ENCODE measurements at places on chromosomes 3 and 15.
A peak's percentile ranks its signal among the peaks of the same experiment; 100 is the strongest.

DNA sequence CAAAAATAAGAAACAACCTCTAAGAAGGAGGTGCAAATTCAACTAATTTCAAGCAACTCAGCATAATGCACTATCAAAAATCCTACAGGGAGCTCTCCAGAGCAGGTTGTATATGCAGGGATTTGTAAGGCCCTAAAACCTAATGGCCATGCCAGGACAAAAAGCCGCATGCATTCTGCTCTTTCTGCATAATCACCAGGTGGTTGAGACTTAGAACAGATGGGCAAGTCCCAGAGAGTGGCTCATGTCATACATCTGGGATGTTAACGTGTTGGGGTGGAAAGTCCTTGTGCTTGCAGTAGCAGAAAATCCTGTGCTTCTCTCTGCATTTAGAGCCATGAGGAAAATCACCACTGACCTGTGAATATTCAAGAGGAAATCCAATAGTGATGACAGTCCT is 1002.9 kb downstream of the AGBL1 start:
- no peak for DNase-seq

GRCh38 chr15:70047386-70048197 is 50.1 kb downstream of the TLE3 start:
- no peak for DNase-seq

- DNase-seq: no peak
Measured at GRCh38 chr3:95399585-95399984, 1336.7 kb downstream of the NSUN3 start.

DNA sequence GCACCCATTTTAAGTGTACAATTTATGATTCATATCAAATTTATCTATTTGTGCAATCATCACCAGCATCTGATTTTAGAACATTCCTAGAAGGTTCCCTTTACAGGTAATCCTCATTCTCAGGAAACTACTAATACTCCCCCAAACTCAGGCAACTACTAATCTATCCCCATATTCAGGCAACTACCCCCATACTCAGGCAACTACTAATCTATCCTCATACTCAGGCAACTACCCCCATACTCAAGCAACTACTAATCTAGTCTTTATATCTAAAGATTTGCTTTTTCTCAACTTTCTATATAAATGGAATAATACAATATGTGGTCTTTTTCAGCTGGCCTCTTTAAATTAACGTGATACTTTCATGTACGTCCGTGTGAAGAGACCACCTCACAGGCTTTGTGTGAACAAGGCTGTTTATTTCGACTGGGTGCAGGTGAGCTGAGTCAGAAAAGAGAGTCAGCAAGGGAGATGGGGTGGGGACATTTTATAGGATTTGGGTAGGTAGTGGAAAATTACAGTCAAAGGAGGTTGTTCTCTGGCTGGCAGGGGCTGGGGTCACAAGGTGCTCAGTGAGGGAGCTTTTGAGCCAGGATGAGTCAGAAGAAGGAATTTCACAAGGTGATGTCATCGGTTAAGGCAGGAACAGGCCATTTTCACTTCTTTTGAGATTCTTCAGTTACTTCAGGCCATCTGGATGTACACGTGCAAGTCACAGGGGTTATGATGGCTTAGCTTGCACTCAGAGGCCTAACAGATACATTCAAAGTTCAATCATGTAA is 1444.5 kb upstream of the CADM2 start:
- DNase-seq: no peak

DNA sequence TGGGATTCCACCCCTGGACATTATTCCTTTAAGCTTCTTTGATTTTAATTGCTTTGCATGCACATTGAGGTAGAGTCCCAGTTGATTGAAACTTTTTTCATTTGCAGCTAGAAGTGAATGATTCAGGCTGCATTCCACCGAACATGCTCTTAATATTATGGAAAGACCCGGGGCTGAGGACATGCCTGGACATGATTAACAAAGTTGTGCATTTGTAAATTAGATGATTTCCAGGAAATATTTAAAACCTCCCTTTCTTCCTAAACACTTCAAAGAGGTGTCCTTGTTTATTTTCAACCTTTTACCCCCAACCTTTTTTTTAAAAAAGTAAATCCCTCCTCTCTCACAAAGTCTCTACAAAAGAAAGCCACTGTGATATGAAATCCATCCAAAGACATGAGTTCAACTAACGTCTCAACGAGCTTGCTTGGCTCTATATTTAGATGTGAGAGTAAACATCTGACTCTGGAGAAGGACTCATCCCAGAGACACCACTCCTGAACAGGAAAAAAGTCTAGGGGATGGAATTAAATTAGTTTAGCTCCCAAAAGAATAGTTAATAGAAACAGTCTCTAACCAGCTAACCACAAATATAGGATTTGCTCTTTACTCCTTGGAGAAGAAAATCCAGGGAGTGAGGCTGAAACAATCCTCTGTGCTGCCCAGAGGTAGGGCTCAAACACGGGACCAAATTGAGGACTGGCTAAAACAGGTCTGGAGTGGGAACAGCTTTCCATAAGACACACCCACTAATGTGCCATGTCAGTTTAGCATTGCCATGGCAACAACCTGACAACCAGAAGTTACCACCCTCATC is 83.1 kb downstream of the XXYLT1 start:
- peak; percentile 24 for DNase-seq

Data from NCI-H774 (cell line).